Inflammatory macrophage treated with lipopolysaccharide for 1 hour (primary cell): ENCODE measurements at places on chromosomes 11 and 22.

DNA sequence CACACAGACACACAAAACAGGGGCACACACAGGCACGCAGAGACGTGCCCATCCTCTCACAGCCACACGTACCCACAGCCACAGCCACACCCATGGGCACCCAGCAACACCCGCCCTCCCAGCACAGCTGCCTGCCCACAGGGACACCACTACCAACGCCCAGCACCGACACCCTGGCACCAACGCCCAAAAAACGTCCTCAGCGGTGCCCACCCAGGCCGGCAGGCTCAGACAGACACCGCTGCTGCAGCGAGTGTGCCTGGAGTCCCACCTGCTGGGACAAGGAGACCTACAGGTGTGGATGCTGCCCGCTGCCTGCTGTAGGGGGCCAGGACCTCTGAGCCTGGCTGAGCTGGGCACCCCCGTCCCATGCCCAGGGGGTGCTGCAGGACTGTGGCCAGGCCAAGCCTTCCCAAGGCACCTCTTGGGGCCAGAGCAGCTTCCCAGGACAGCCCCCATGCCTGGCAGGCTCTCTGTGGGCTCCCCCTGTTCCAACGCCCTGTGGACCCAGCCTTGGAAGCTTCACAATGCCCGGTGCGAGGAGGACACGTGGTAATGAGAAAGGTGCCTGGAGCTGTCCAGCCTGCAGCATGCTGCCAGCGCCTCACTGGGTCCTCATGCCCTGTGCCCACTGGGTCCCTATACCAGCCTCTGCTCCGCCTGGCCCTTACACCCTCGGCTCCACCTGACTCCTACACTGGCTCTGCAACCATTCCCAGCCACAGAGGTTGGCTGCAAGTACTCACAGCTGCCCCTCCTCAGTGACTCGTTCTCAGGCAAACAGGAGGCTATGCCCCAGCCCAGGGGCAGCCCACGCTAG, 45.8 kb upstream of the TH start:
- DNase-seq = no peak

DNA sequence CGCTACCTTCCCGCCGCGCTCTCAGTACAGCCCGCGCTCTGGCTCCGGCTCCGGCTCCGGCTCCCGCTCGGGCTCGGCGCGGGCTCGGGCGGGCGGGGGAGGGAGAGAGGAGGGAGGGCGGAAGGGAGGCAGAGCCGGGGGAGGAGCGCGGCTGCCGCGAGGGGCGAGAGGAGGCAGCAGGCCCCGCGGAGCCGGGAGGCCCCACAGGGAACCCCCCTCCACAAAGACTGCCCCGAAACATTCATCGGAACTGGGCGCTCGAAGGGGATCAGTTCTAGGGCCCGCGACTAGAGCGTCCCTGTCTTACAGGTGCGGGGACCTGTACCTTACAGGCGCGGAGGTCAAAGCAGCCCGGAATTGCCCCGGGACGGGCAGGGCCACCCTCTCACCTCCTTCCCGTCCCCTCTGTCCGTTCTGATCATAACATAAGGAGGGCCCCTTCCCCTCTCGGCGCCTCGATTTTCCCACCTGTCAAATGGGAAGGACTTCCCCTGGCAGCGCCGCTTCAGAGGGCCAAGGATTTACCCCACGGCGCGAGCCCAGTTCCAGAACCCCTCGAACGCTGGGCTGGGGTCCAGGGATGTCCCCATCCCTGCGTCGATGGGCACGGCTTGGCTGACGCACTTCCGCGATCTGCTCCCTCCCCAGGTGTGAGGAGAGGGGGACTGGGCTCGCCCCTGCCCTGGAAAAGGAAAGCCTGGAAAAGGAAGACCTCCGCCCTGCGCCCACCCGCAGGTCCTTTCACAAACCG, at the start of gene SHISA8:
Gene SHISA8 (minus strand): TSS at position 40 of the 751 bp plus-strand sequence. CDS start 407 bp downstream, outside the sequence.
- DNase-seq = no peak

DNA sequence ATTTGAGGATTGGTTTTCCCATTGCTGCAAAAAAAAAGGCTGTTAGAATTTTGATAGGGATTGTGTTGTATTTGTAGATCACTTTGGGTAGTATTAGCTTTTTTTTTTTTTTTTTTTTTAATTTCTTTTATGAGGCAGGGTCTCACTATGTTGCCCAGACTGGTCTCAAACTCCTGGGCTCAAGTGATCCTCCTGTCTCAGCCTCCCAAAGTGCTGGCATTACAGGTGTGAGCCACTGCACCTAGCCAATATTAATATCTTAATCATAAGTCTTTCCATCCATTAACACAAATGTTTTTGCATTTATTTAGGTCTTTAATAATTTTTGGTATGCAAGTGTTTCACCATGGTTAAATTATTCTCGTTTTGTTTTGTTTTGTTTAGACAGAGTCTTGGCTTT, 23.0 kb upstream of the AIFM3 start:
- DNase-seq = no peak

DNA sequence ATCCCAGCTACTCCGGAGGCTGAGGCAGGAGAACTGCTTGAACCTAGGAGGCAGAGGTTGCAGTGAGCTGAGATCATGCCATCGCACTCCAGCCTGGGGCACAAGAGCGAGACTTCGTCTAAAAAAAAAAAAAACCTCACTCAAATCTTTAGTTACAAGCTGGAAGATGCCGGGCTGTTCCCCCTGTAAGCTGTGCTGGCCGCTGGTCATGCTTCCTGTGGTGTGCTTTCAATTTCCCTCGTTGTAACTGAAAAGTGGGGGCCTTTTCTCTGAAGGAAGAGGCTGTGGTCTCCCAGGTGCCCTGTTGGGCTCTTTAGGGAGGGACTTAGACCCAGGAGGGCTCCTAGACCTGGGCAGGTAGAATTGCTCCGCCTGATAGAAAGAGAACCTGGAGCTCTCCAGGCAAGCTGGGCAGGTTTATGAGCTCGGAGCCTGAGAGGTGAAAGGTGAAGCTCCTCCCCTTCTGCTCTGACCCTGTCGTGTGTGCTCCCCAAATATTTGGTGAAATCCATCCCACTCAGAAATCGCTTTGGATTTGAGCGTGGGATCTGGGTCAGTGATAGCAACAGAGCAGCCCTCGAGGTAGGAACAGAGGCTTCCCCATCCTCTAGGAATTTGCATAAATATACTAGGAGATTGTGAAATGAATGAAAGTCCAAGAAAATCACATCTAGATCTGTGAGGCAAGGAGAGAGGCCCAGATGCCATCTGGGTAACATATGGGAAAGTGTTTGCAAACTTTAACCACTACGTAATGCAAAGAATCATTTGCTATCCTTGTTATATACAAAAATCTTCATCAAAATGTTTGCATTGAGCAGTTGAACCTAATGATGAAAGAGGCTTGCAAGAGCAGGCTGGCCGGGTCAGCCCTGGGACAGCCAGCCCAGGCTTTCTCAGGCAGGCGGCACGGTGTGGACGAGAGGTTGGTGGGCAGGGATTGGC, 154.3 kb downstream of the FBXO7 start:
- DNase-seq = peak; percentile 91

GRCh38 chr11:11816511-11817314, 25.1 kb upstream of the USP47 start:
- no peak for DNase-seq

DNA sequence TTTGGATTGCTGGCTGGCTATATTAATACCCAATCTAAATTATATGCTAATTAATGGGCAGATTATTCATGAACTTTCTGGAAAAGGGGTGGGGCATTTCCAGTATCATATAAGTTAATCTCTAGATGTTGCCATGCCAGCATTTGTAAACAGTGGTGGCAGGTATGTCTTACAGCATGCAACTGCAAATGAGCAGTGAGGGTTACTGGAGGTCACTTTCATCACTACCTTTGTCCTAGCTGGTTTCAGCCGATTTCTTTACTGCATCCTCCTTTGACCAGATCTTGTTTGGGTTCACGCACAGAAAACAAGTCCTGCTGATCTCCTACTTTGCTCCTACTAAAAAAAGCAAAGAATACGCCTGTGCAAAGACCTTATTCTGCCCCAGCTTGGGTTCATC, 89.1 kb upstream of the USP47 start:
- DNase-seq = no peak
